GM12864 (cell line): ENCODE measurements at places on chromosomes 2 and 18.
A peak's percentile ranks its signal among the peaks of the same experiment; 100 is the strongest.

DNA sequence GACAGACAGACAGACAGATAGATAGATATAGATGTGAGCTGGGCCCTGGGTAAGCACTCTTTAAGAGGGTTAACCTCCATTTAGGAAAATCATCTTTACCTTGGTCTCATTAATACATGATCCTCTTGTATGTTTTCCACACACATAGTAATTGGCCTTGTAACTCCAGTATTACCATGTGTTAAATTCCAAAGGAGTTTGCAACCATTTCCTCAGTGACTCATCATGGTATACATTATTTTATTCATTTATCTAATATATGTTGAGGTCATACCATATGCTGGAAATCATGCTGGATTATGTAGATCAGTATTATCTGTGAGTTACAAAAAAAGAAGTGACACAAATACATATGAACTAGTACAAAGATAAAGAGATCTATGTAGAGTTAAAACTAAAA is 504.3 kb downstream of the DCC start:
- no peak for DNase-seq

DNA sequence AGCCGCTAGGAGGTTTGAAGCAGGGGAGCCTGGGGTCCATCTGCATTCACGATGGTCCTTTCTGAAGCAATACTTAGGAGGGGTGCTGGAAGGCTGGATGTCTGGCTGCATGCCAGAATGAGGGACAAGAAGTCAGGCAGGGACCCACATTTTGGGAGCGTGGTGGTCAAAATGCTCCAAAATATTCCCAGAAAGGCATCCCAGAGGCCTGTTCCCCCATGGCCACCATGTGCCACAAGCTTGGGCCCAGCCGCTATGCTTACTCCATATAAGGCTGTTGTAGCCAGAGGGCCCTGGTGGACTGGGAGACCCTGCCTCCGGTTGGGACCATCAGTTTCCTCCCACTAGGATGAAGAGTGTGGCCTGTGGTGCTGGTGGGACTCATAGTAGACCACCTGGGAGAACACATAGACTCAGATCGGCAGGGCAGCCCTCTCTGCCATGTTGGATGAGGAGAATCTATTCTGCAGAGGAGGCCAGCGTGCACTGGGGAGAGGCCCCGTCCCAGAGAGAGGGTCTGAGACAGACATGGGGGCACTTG is 3.6 kb upstream of the PROM2 start:
- DNase-seq: no peak

GRCh38 chr2:11579867-11580659 is 46.2 kb downstream of the GREB1 start:
- no peak for DNase-seq

DNA sequence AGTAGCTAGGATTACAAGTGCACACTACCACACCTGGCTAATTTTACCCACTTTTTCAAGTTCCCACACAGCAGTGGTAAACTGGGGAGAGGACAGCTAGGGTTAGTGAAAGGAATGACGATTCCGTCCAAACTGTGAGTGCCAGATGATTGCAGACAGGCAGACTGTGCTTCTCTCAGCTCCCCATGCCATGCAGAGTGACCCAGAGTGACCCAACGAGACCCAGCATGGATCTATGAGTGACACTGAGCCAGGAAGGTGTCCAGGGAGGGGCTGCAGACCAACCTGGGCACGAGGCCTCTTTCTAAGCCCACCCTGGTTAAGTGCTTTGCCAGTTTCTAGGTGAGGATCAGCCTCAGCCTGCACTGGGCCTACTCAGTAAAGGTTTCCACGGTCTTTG is 7.7 kb upstream of the KLF11 start:
- no peak for DNase-seq

DNA sequence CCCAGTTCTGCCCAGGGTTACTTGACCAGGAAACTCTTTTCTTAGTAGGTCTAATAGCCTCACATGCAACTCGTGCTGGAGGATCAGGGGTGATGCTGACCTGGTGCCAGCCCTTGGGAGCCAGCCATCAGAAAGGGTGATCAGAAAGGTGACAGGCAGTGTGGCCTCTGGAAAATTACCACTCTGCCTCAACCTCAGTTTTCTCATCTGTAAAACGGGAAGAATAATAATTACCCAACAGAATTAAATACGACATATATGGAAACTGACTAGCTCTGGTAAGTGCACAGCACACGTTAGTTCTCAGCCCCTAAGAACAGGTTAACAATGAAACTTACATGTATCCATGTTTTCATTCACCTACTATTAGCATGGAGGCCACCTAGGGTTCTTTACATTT is 157.6 kb downstream of the EN1 start:
- no peak for DNase-seq

GRCh38 chr2:159895258-159896065 is 97.5 kb upstream of the CD302 start:
- peak; percentile 55 for DNase-seq

- peak; percentile 57 for DNase-seq
These were observed 144.1 kb downstream of the PRPF40A start for GRCh38 chr2:152573168-152573567.

DNA sequence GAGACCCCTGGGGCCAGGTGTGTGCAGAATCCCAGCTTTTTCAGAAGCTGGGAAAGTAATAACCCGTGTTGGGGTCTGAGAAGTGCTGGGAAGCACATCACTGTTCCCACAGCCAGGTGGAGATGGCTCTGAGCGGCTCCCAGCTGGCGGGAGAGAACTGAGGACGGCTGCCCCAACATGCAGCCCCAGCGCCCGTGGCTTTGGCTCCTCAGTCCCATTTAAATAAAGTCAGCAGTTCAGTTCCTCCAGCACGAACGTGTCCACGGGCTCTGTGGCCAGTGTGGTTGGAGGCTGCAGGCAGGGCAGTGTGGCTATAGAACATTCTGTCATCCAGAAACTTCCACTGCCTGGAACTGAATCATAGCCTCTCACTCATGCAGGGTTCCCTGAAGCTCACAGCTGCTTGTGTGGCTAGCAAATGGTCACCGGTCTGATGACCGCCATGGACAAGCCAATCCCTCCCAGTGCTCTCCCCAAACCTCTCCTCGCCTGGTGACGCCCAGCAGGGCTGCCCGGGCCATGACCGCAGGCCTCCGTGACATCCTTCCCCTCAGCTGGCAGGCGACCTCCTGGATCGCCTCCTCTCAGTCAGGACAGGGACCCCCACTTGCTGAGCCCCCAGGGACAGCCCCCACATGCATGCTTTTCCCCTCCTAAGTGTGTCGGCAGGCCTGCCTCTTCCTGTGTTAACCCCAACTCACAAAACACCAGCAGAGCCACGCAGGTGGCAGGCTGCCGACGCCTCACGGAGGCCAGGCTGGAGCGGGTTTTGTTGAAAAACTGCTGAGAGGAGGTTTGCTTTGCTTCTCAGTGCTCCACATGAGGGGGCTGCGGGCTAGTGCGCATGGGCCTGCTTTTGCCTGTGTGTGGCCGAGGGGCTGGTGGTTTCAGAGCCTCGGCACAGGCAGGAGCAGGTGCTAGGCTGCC is 1.3 kb downstream of the RTP5 start:
- DNase-seq: no peak

- DNase-seq: no peak
These were observed 307.0 kb upstream of the CELF4 start for GRCh38 chr18:37872562-37872961.

DNA sequence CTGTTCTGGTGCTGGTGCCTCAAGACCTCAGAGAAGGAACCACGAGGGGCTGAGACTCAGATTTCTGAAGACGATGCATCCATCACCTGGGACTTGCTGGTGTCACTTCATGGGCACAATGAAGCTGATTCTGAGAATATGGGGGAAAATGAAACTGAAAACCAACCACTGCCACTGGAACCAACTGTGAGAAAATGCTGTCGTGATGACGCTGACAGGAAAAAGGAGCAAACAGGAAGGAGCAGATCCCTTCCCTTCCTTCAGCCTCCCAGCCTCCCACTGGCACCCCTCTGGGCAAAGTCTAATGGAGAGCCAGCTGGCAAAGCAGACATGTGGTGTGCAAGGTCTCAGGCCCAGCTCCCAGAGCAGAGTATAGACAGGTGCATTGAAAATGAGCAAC is 109.7 kb downstream of the FOXI3 start:
- DNase-seq: no peak

- no peak for DNase-seq
These were observed 265.7 kb downstream of the MEIS1 start for GRCh38 chr2:66700677-66701066.

DNA sequence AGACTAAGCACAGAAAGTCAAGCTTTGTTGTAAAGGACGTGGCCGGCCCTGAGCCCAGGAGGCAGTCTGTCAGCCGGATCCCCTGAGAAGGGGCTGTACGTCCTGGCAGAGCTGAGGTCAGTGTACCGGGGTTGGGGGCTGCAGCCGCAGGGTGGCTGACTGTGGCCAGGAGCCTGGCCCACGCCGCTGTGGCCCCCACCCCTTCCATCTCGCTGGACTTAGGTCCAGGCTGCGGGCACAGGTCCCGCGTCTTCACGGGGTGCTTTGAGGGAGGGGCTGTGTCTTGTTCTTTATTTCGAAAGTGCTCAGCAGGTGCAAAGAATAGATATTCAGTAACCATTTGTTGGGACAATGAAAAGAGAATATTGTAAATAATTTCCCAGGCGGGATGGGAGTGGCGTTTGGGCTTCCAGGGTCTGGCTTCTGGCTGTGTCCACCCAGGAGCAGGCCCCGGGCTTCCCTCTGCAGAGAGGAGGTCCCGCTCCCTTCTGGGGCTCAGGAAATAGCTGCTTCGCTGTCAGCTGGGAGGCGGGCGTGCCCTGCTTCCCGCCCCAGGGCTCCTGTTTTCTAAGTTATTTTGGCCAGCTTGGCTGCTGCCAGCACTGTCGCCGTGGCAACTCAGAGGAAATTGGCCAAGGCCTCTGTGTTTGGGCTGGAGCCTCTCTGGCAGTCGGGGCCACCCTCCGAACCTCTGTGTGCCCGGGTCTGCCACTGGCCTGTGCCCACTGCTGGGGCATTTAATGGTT is 7.4 kb downstream of the NFATC1 start:
- no peak for DNase-seq

DNA sequence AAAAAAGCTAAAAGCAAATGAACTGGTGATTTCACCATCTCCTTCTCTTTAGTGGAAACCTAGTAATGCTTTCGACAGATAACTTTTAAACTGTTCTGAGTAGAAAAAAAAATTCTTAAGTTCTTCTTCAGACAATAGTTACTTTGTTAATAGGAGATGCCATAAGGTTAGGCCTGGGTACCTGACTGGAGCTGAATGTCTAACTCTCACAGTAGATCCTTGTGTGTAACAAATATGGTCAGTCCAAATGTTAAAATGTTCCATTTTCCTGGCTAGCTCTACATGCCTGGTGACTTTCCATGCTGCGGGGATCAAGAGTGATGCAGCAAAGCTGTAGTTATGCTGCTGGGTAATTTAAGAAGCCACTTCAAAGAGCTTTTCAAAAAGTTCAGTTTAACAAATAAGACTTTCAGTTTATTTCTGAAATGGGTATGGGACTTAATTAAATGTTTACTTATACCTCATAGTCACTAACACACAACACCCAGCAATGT is 264.0 kb upstream of the SESTD1 start:
- DNase-seq: no peak

DNA sequence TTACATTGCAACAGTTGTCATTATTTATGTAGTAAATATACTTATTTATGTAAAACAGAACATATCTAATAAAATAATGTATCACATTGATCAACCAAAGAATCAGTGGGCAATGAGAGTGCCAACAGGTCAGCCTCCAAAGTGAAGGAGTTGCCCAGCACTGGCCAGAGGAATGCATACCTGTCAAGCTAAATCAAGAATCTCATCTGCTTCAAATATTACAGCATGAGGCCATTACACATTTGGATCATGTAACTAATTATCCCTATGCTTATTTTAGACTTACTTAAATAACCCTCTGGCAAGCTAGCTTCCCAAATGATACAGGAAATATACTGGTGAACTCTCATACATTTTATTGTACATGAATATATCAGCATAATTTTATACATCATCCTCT is 1211.7 kb upstream of the ACVR2A start:
- no peak for DNase-seq

DNA sequence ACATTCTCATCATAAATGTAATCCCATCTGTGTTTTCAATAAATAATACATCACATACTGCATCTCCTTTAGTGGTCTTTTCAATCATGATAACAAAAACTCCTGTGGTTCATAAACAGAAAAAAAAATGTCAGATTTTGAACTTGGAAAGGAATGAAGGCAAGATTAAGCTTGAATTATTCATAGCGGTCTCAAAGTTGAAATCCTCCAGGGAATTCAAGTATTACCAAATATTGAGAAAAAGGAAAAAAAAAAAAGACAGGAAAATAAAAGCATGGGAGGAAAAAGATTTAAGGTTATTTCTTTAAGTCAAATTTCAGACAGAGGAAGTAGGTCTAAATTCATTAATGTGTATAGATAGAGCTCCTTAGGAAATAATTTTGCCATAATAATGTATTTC is 92.1 kb downstream of the COLEC12 start:
- no peak for DNase-seq

DNA sequence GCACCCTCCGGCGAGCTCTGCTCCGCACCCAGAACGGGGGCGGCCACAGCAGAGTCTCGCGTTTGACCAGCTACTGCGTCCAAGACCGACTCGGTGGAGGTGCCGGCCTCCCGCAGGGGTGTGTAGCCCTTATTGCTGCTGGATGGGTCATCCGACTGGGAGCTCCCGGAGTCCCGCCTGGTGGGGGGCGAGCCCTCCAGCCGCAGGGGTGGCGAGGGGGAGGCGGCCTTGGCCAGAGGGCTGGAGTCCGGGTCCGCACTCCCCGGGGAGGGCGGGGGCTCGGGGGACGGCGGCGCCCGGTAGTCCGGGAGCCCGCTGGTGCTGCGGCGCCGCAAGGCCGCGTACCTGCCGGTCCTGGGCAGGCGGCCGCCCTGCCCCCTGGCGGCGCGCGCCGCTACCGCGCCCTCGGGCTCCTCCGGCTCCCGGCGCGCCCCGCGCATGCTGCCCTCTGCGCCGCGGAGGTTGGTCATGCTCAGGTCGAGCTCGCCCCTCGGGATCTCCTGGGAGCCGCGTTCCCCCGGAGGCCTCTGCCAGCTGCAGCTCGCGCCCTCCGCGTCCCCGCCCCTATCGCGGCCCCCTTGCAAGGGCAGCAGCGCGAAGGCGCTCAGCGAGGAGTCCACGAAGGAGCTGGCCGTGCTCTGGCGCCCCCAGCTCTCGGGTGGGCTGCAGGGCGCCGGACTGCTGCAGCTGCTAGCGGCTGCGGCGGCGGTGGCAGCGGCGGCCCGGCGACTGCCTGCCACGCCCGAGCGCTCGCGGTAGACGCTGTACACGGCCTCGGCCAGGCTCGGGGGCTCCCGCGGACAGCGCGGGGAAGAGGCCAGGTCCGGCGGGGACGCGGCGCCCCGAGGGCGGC is 4.8 kb downstream of the TMEM200C start:
- DNase-seq: no peak
